Left hindlimb (tissue), 1 donor: ENCODE measurements at places on chromosomes 11 and 22.

GRCh38 chr11:76543006-76543703 lies 98.3 kb downstream of the EMSY start:
- DNase-seq, result no peak

GRCh38 chr11:118522571-118523072 lies 4.7 kb upstream of the TTC36 start:
- no peak for DNase-seq

DNA sequence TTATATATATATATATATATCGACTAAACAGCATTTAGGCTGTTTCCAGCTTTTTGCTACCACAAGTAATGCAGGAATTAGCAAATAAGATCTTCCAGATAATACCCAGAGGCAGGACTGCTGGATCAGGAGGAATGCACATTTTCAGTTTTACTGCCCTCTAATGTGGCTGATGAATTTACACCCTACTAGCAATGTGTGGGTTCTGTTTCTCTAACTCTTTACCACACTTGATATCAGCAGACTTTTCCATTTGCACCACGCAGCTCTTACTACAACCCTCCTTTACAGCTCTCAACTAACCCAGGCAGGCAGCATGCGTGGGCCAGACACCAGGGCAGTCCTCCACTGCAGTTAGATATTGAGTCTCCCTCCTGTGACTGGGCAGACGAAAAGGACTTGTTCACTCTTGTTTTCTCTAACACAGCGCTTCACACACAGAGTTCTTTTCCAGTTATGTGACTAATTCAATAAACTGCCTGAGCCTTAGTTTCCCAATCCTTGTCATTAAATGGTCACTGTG lies 67.7 kb downstream of the IGLL5 start:
- DNase-seq, result no peak

DNA sequence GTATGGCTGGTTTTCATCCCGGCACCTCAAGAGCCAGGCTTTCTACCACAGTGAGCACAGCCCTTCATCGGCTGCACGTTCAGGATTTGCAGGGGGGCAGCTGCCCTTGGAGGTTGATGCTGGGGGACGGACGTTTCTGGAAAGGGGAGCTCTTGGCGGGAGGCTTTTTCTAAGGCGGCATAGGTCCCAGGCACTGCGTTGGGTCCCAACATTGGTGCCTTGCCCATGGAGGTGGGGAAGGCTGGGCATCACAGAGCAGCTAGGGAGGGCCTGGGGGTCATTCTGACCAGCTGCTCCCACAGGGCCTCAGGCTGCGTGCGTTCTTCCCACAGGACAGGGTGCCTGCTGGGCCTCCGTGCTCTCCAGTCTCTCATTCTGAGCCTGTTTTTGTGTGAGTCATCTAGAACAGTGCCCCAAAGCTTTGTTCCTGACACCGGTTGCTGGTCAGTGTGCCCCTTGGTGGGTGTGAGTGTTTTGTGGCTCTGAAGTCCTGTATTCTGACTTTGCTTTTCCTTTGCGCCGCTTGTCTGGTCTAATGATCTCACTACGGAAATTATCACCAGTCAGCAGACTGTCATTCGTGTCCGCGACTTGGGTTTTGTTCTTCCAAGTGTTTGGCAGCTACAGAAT lies 275.9 kb downstream of the TBC1D22A start:
- no peak for DNase-seq

DNA sequence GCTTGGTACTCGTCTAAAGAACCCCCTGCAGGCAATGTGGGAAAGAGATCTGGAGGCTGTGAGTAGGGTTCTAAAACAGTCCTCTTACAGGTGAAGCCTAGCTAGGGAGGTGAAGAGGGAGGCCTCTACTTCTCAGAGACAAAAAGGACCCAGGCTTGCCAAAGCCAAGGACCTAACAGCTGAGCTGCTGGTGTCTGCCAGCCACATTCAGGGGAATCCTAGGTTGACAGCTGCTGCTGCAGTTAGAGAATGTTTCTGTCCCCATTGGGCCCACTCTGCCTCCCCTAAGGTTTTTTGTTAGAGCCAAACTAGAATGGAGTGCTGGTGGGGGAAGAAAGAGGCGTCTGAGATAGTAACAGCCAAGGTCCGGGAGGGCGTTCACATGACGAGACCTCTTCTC lies 26.6 kb upstream of the TLCD5 start:
- DNase-seq, result no peak

DNA sequence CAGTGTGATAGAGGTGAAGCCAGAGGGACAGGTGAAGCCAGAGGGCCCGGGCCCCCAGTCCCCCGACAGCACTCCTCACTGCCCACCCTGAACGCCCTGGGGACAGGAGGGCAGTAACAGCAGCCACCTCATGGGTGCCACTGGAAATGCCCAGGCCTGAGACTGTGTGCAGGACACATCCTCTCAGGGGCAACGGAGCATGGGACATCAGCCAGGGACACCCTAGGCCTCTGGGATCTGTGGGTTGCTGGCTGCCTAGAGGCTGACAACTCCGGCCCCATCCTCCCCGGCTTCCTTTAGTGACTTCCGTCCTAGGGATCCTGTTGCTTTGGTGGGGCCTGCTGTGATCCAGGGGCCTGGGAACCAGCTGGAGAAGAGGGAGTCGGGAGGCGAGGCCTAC lies 17.4 kb upstream of the BAIAP2L2 start:
- no peak for DNase-seq

GRCh38 chr11:19800714-19801519 lies 88.3 kb downstream of the NAV2 start:
- no peak for DNase-seq

GRCh38 chr11:134576721-134577171 lies 164.7 kb upstream of the B3GAT1 start:
- no peak for DNase-seq

- DNase-seq, result no peak
Measured at GRCh38 chr11:127017482-127017881, 16.9 kb upstream of the KIRREL3 start.

- peak; percentile 61 for DNase-seq
Measured at GRCh38 chr11:109845437-109845836, 247.8 kb upstream of the ZC3H12C start.

- no peak for DNase-seq
Measured at GRCh38 chr11:15945726-15946125, 410.6 kb downstream of the SOX6 start.

DNA sequence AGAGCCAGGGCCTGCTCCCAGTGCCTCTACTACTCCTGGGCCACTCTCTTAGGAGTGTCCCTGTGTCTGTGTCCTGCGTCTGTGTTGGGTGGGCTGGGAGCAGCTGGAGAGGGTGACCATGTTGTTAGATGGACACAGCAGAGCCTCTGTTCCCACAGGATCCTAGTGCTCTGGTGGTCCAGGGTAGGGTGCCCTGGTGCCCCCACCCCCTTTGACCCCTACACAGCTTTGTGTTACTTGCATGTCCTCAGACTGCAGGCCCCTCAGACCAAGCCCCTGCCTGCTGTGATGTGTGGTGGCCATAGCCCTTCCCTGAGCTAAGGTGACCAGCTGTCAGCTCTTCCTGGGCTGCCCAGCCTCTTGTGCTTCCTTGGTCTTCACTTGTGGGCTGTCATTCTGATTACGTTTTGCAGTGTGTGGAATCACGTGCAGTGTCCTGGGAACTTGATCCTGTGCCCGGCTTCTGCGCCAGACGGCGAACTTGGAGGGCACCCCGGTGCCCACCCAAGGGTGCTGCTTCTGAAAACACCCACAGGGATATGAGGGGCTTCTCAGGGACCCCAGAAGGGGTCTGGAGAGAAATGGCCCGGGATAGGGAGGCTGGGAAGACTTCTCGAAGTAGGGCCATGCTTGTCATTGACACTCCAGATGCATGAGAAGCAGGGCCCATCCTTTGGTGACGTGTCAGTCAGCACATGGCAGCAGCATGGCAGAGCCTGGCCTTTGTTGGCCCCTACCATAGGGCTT lies 1.5 kb downstream of the TANGO2 start:
- peak; percentile 21 for DNase-seq

DNA sequence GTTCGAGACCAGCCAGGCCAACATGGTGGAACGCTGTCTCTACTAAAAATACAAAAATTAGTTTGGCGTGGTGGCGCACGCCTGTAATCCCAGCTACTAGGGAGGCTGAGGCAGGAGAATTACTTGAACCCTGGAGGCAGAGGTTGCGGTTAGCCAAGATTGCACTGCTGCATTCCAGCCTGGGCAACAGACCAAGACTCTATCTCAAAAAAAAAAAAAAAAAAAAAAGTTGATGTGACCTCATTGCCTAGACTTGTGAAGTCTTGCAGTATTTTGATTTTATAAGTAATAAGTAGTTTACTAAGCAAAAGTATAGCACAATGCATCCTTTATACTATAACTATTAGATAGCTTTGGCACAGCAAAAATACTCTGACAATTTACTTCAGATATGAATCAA lies 9.9 kb upstream of the CUL5 start:
- no peak for DNase-seq

DNA sequence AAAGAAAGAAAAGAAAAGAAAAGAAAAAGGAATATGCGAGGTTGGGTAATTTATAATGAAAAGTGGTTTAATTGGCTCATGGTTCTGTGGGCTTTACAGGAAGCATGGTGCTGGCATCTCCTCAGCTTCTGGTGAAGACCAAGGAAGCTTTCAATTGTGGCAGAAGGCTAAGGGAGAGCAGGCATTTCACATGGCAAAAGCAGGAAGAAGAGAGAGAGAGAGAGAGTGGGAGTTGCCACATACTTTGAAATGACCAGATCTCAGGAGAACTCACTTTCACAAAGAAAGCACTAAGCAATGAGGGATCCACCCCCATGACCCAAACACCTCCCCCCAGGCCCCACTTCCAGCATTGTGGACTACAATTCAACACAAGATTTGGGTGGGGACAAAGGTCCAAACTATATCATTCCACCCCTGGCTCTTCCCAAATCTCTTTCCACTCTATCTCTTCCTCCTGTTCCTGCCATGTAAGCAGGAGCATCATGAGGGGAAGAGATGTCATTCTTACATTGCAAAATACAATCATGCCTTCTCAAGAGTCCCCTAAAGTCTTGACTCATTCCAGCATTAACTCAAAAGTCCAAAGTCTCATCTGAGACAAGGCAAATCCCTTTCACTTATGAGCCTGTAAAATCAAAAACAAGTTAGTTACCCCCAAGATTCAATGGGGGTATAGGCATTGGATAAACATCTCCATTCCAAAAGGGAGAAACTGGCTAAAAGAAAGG lies 38.9 kb downstream of the LINC01488 start:
- peak; percentile 8 for DNase-seq
